Activated CD4-positive, alpha-beta T cell treated with anti-CD3 and anti-CD28 coated beads, Interleukin-2, amount 10 ng/mL, durations not matched to agents 24 days and 14 days (primary cell): ENCODE measurements at places on chromosomes 11 and 22. TPM values are rescaled to one million over a fixed set of nuclear protein-coding genes. Genes with fewer than 3 reads are reported as not detected.

GRCh38 chr22:39422721-39423120 lies 23.1 kb downstream of the TAB1 start:
- no peak overlapping the region for H3K27ac ChIP-seq
- H3K4me3 ChIP-seq, result no peak overlapping the region
- no peaks in the 10 kb centered on the region for H3K27me3 ChIP-seq
- H3K4me1 ChIP-seq, result no peaks in the 10 kb centered on the region

GRCh38 chr11:103850419-103851165 lies 185.8 kb upstream of the DDI1 start:
- no peaks in the 10 kb centered on the region for H3K36me3 ChIP-seq
- no peaks in the 10 kb centered on the region for H3K4me1 ChIP-seq
- DNase-seq, result no peak
- H3K27ac ChIP-seq, result no peak overlapping the region

DNA sequence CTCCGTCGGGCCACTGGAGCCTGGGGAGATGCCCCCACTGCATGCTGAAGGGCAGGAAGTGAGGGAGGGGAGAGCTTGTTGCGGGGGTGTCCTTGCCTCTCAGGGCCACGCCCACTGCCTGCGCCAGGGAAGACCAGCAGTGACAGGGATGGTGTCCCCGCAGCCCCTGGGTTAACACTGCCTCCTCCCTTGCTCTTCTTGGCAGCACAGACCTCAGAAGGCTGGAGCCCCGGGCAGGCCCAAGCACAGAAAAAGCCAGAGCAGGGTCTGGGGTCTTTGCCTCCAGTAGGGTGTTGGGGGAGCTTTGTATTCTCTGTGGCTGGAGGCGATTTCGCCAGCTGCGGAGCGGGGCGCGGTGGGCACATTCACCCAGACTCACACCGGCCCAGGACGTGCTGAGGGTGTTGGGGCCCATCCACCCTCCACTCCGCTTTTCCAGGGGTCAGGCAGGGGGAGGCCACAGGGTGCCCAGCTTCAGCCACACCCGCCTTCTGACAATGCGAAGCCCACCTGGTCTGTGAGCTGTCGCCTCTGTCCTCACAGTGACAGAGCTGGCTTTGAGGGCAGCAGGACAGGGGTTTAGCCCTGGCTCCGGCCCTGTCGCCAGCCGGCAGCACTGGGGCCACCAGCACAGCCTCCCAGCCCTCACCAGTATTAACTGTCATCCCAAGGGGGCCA lies 83.7 kb downstream of the CDKN1C start:
- no peaks in the 10 kb centered on the region for H3K27me3 ChIP-seq
- no peaks in the 10 kb centered on the region for H3K36me3 ChIP-seq
- no peak overlapping the region for H3K4me3 ChIP-seq
- no peaks in the 10 kb centered on the region for H3K4me1 ChIP-seq
- no peak for DNase-seq
- H3K27ac ChIP-seq, result no peak overlapping the region

DNA sequence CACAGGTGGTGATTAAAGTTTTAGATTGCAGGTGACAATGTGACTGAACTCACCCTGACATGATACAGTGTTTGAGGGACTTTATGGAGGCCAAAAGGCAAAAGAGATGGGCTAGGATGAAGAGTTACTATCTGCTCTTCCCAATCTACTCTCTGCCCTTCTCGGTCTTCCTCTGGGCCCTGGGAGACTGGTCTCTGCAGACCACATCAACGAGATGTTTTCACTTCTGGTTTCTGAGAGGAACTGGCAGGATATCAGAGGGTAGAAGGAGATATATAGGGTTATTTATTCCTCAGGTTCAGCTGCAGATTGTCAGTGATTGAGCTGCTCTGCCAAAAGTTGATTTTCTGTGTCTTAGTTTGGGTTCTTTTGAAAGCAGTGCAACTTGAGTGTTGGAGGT lies 32.4 kb upstream of the CD44 start:
- peaks cover 35% of the 10 kb centered on the region for H3K4me1 ChIP-seq
- peak; percentile 60 for DNase-seq
- no peak overlapping the region for H3K4me3 ChIP-seq

- peaks cover 43% of the 10 kb centered on the region for H3K4me1 ChIP-seq
- no peaks in the 10 kb centered on the region for H3K27me3 ChIP-seq
- H3K27ac ChIP-seq, result peak overlapping the region; percentile 9
- peak overlapping the region; percentile 40 for H3K4me3 ChIP-seq
- no peak for DNase-seq
- peaks cover 11% of the 10 kb centered on the region for H3K36me3 ChIP-seq
Observed at GRCh38 chr11:96221244-96222070, 121.5 kb downstream of the MAML2 start.

- H3K27ac ChIP-seq, result no peak overlapping the region
- no peaks in the 10 kb centered on the region for H3K36me3 ChIP-seq
- H3K4me3 ChIP-seq, result no peak overlapping the region
- DNase-seq, result no peak
- peaks cover 6% of the 10 kb centered on the region for H3K4me1 ChIP-seq
Observed at GRCh38 chr22:44335903-44336803, 23.4 kb upstream of the SHISAL1 start.

DNA sequence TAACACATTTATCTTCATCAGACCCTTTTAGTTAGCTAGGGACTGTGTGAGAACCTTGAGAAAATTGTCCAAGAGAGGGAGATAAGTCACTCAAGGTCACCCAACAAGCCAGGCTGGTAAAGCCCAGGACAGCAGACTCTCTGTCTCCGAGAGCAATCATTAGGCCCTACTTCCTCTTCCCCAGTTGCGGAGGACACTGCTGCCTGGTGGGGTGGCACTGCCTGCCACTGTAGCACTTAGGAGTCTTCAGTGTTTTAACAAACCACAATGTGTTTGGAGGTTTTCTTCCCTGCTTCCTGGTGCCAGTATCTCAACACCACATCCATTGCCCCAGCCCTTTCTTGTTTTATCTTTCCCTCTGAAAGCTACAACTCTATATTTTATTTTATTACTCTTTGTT lies 132.1 kb upstream of the LDLRAD3 start:
- H3K4me3 ChIP-seq, result no peak overlapping the region
- peaks cover 2% of the 10 kb centered on the region for H3K36me3 ChIP-seq
- H3K27ac ChIP-seq, result no peak overlapping the region
- H3K27me3 ChIP-seq, result no peaks in the 10 kb centered on the region
- DNase-seq, result no peak

- no peak overlapping the region for H3K27ac ChIP-seq
- H3K36me3 ChIP-seq, result no peaks in the 10 kb centered on the region
- H3K4me3 ChIP-seq, result no peak overlapping the region
- no peak for DNase-seq
Observed at GRCh38 chr22:27724157-27724556, 77.4 kb downstream of the MN1 start.

DNA sequence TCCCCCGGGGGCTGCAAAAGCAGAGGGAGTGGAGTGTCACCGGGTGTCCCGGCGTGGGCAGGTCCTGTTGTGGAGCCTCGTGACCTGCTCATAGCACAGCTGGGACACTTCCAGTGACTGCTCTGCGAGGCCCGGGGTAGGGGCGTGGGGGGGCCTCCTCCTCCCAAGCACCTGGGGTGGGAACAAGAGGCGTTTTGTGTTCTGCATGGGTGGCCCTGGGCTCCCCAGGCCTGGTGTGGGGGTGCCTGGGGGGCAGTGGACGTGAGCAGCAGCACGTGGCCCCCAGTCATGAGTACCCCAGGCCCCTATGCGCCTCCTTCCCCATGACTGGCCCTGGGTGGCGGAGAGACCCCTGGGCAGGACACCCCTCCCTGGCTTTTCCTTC lies 104.7 kb downstream of the KCNQ1 start:
- no peak for DNase-seq
- no peaks in the 10 kb centered on the region for H3K36me3 ChIP-seq
- H3K27me3 ChIP-seq, result peaks cover 4% of the 10 kb centered on the region
- peaks cover 2% of the 10 kb centered on the region for H3K4me1 ChIP-seq

GRCh38 chr22:27133019-27133431 lies 475.6 kb downstream of the MIAT start:
- no peak for DNase-seq
- no peaks in the 10 kb centered on the region for H3K36me3 ChIP-seq
- no peak overlapping the region for H3K4me3 ChIP-seq

- H3K27me3 ChIP-seq, result no peaks in the 10 kb centered on the region
- peaks cover 22% of the 10 kb centered on the region for H3K4me1 ChIP-seq
- peaks cover 41% of the 10 kb centered on the region for H3K36me3 ChIP-seq
Observed at GRCh38 chr22:36470162-36470993, 11.1 kb downstream of the TXN2 start.

DNA sequence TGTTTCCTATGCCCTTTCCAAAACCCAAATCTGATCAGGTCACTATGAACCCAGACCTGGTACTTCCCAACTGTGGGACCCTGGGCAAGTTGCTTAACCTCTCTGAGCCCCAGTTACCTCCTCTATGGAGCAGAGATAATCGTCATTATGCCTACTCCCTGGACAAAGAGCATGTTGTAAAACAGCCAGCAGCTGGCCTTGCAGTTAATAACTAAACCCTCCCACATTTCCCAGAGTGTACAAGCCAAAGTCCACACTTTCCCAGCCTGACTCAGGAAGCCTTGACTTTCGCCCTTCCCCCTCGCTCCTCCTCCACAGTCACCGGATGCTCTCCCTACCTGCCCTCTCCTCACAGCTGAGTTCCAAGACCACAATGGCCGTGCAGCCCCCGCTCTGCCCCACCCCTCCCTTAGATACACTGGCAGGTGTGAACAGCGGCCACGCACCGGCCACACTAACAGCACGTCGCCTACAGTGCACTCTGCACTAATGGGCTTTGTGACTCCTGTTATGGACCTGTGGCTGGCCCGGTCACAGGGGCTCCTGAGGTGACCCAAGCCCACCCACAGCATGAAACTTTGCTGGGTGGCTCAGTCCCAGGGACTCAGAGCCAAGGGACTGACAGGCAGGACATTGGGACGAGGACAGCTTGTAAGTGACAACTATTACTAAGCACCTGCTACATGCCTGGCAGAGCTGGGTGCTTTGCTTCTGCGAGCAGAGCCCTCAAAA lies 15.6 kb upstream of the MFNG start:
- H3K36me3 ChIP-seq, result no peaks in the 10 kb centered on the region
- H3K4me1 ChIP-seq, result peaks cover 10% of the 10 kb centered on the region
- peaks cover 7% of the 10 kb centered on the region for H3K27me3 ChIP-seq
- H3K27ac ChIP-seq, result no peak overlapping the region
- H3K4me3 ChIP-seq, result no peak overlapping the region

DNA sequence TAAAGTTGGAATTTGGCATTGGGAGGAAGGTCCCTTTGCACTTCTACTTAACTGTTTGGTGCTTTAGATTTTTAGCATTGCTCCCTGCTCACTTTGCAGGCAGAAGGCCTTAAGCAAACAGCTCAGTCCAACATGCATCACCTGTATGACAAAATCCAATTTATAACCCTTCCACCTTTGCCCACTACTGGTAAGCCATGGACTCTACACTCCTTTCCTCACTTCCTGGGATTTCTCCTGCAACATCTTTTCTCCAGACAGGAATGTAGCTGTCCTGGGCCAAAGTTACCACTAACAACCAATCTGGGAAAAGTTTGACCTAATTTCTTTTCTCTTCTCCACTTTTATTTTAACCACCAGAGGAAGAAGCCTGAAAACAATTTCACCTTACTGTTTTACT lies 1.8 kb upstream of the OR2D2 start:
- H3K36me3 ChIP-seq, result no peaks in the 10 kb centered on the region
- peaks cover 2% of the 10 kb centered on the region for H3K4me1 ChIP-seq
- H3K27ac ChIP-seq, result no peak overlapping the region

DNA sequence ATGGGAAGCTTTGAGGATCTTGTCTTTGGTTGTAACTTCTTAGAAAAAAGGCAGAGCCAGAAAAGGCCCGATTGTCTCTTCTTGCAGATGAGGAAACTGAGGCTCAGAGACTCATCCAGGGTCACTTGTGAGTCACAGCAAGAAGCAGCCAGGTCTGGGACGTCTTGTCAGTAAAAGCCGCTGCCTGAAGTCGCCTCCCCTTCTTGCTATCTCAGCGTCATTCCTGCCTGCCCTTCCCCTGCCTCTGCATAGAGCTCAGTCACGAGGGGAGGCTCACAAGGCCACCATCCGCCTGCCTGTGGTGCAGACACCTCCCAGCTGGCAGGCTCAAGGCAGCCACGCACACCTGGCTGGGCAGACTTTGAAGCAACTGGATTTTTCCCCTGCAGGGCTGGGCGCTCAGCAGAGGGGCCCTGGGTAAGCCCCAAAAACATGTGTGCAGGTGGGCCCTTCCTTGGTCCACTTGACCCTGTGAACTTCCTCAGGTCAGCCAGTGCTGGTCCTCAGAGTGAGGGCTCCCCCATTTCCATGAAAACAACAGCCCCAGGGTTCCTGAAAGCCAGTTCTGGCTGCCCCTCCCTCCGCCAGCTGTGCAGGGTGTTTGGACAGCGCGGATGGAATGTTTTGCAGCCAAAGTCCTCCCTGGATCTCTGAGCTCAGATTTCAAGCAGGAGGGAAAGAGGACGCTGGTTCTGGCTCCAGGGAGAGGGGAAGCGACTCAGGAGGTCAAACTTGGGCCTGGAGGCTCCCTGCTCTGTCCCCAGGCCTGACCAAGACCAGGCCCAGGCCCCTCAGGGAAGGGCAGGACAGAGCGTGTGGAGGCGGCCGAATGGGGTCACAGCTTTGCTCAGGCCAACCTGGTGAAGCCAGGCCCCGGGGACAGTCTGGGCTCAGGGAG lies 6.0 kb upstream of the RAB3IL1 start:
- no peaks in the 10 kb centered on the region for H3K4me1 ChIP-seq
- H3K36me3 ChIP-seq, result no peaks in the 10 kb centered on the region
- peak; percentile 49 for DNase-seq
- peaks cover 38% of the 10 kb centered on the region for H3K27me3 ChIP-seq
- no peak overlapping the region for H3K4me3 ChIP-seq

- no peak for DNase-seq
- no peaks in the 10 kb centered on the region for H3K36me3 ChIP-seq
- H3K4me3 ChIP-seq, result no peak overlapping the region
- no peaks in the 10 kb centered on the region for H3K27me3 ChIP-seq
- H3K4me1 ChIP-seq, result no peaks in the 10 kb centered on the region
Observed at GRCh38 chr22:34395370-34395769, 475.1 kb upstream of the LARGE1 start.

DNA sequence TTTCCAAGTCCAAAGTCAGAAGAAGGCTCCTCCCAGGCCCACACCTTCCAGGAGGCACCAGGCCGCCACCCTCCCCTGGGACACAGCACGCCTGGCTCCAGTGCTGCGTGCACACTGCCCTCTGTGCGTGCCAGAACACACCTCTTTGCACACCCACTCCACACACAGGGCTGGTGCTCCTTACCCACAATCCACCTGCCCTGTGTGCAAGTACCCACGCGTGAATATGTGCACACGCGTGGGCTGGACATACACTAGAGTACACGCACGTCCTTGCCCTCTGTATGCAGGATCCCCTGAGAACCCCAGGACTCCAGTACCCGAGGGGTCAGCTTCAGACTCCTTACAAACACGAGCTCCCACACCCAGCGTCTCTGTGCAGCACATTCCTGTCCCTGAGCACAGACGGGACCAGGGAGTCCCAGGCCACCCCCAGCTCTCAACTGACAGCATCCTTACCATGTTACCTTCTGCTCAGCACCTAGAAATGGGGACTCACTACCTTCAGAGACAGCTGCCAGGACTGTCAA lies 2.8 kb downstream of the DUSP8 start:
- no peak overlapping the region for H3K4me3 ChIP-seq
- H3K36me3 ChIP-seq, result no peaks in the 10 kb centered on the region
- H3K27ac ChIP-seq, result no peak overlapping the region
- H3K4me1 ChIP-seq, result peaks cover 4% of the 10 kb centered on the region

The PHETA2 gene
- 5.0 and 6.2 TPM in 2 replicates for total RNA-seq

The OR52L1 gene
- not detected in 2 replicates for total RNA-seq

The MS4A6A gene
- 0.28 TPM in 1 of 2 replicates, not detected in the other for total RNA-seq

The SCN4B gene
- 0.07 and 0.36 TPM in 2 replicates for total RNA-seq

The KDELR3 gene
- total RNA-seq, result 1.1 and 1.3 TPM in 2 replicates

The DNAJB7 gene
- not detected in 2 replicates for total RNA-seq

The MGAT3 gene
- total RNA-seq, result 0.90 and 1.9 TPM in 2 replicates

The SCUBE2 gene
- 0.19 TPM in 1 of 2 replicates, not detected in the other for total RNA-seq

The OR52K1 gene
- not detected in 2 replicates for total RNA-seq

The NPAS4 gene
- total RNA-seq, result 0.09 TPM in 1 of 2 replicates, not detected in the other

The SMIM35 gene
- total RNA-seq, result 0.14 and 0.28 TPM in 2 replicates

The LRRC56 gene
- 2.1 and 2.3 TPM in 2 replicates for total RNA-seq

The INSC gene
- total RNA-seq, result 0.09 TPM in 1 of 2 replicates, not detected in the other

The KCNJ11 gene
- total RNA-seq, result 0.85 and 1.1 TPM in 2 replicates

The LMO1 gene
- not detected in 2 replicates for total RNA-seq
